ENCODE measurements at places on chromosomes 4 and X.
A peak's percentile ranks its signal among the peaks of the same experiment; 100 is the strongest.

DNA sequence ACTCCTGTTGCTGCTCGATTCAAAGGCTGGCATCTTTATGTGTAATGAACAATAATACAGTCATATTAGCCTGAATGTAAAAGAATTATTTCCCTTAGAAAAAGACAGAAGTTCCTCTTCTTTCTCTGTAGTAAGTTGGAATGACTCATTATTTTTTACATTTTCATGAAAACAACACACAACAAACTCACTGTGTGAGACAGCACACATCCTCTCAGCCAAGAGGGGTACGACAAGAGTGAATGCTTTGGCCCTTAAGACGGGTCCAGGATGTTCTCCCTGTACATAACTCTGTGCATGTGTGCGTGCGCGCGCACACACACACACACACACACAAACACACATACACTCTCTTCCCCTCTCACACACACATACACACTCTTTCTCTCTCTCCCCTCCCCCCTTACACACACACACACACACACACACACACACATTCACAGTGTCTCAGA lies 72.8 kb downstream of the MANBA start:
- no peak for DNase-seq

GRCh38 chrX:150159537-150159936 lies 203.6 kb upstream of the MAMLD1 start:
- no peak for DNase-seq

DNA sequence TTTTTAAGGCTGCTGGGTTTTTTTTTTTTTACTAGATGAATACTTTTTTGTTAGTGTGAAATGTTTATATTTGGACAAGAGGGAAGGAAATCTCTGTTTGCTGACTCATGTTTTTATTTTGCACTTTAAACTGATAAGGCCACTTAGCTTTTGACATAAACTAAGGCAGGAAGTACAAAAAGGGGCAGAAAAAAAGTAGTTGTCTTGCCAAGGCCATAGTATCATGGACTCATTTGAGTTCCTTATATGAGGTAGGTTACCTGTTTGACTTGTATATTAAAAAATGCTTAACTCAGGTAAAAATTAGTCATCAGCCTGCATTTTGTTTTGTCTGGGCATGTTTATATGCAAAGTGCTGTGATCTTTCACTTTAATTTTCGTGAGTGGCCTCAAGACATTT lies 26.0 kb downstream of the SMAD1 start:
- DNase-seq, result no peak

DNA sequence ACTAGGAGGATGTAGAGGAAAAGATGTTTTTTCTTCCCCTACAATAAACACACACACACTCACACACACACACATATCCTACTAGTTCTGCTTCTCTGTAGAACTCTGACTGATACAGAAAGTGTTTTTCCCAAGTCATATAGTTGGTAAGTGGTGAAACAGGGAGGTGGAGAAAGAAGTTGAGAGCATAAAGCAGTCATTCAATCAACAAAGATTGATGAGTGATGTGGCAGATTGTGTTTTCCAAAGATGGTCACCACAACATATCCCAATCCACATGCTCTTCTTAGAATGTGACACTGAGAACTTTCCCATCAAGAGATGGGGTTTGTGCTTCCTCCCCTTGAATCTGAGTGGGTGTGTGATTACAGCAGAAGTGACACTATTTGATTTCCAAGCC lies 123.4 kb upstream of the ATP6AP2 start:
- no peak for DNase-seq

DNA sequence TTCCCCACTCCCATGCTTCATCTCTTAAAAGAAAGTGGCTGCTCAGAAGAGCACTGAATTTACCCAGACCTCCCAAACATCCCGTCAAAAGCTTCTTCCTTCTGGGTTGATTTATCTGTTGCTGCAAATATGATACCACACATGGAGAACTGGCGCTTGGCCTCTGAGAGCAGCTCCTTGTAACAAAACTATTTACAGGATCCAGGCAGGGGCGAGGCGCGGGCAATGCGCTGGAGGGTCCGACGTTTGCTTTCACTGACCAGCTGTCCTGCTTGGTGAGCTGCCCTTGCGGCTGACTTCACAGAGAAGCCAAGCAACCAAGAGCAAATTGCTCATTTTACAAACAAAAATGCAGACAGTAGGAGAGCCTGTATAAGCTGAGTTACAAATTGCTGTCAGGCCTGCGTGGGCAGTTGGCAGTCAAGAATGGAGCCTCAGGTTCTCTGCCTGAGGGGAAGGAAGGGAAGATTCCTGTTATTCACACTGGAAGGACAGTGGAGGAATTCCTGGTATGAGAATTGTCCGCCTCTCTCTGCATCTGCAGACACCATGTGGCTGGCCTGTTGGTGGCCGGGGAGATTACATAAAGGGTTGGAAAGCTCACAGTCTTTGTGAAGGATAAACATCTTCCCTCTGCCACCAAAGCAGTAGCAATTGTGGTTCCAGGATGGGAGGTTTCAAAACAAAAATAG lies 192.2 kb upstream of the LEF1 start:
- DNase-seq, result no peak

GRCh38 chr4:176579226-176579625 lies 213.5 kb downstream of the VEGFC start:
- no peak for DNase-seq

- DNase-seq, result peak; percentile 63
These were observed at the start of gene NUDT6 for GRCh38 chr4:122921971-122922876. Gene NUDT6, minus strand, starts transcription at chr4:122922597. Its CDS starts 25 bp downstream, at chr4:122922572.

- DNase-seq, result no peak
These were observed 1.2 kb downstream of the USP46 start for GRCh38 chr4:52657618-52658501.
